ENCODE measurements at places on chromosomes 13 and 19. TPM values are rescaled to one million over a fixed set of nuclear protein-coding genes. Genes with fewer than 3 reads are reported as not detected.

SLC5A5 gene
- 0.23 TPM for total RNA-seq

DNA sequence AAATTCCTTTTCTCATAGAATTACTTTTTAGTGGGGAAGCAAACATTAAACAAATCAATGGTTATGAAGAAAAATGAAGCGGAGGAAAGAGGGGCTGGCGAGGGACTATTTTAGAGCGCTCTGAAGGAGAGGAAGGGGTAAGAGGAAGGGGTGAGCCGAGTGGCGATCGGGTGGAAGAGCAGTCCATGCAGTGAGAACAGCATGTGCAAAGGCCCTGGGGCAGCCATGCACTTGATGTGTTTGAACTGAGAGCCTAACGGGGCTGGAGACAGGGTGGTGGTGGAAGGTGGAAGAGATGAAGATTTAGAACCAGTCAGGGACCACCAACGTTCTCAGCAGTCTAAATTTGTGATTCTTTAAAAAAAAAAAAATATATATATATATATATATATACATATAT, 14.4 kb upstream of the NOP53 start:
- peaks cover 16% of the 10 kb centered on the region for H3K4me1 ChIP-seq
- no peaks in the 10 kb centered on the region for H3K36me3 ChIP-seq

ZIK1 gene
- 0.46 TPM for total RNA-seq

GRCh38 chr13:42401376-42401775, 129.4 kb downstream of the AKAP11 start:
- H3K27me3 ChIP-seq = no peaks in the 10 kb centered on the region
- no peak for DNase-seq
- H3K36me3 ChIP-seq = no peaks in the 10 kb centered on the region
- H3K4me3 ChIP-seq = no peak overlapping the region
- H3K4me1 ChIP-seq = peaks cover 10% of the 10 kb centered on the region

ACTMAP gene
- total RNA-seq = 0.86 TPM

VSTM2B gene
- total RNA-seq = not detected

- no peaks in the 10 kb centered on the region for H3K27me3 ChIP-seq
- H3K36me3 ChIP-seq = no peaks in the 10 kb centered on the region
- no peak overlapping the region for H3K27ac ChIP-seq
- no peak overlapping the region for H3K4me3 ChIP-seq
- no peaks in the 10 kb centered on the region for H3K4me1 ChIP-seq
These were observed 29.9 kb upstream of the F7 start for GRCh38 chr13:113075711-113076110.

DNA sequence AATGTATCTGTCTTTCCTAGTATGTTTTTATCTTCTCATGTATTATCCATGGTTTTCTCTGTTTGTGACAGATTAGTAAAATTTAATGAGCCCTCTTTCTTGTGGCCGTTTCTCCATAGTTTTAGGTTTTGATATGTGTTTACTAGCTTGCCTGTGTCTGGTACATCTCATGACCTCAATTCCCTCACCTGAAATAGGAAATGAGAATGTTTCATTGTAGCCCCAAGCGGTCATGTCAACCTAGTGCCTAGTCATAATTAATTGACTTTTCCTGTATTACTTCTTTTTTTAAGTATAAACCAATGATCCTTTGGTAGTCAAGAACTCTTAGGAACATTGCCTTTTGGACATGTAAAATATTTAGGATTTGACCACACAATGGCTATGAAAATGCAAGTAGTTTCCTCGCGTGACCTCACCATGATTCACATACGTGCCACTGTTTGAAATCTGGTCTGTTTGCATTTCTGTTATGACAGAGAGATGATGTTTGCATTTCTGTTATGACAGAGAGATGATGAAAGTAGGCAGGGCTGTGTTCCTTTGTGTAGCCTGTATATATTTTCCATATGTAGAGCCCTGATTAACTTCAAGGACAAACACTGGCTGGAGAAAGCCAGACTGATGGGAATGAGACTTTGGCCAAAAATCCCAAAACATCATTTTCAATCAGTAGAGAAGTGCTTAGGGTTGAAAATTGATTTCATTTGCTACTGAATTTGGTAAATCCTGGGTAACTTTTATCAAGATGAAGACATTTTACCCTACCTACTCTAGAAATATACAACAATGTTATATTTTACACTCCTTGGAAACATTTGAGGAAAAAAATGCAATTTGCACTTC, 104.8 kb downstream of the TNFRSF19 start:
- peak; percentile 95 for DNase-seq
- peaks cover 63% of the 10 kb centered on the region for H3K4me1 ChIP-seq
- no peaks in the 10 kb centered on the region for H3K27me3 ChIP-seq
- H3K36me3 ChIP-seq = no peaks in the 10 kb centered on the region
- peak overlapping the region; percentile 85 for H3K27ac ChIP-seq

- no peak overlapping the region for H3K27ac ChIP-seq
- H3K4me3 ChIP-seq = no peak overlapping the region
- H3K36me3 ChIP-seq = peaks cover 19% of the 10 kb centered on the region
- no peaks in the 10 kb centered on the region for H3K4me1 ChIP-seq
These were observed 8.6 kb upstream of the TYK2 start for GRCh38 chr19:10388957-10389356.

MCEMP1 gene
- not detected for total RNA-seq

DNA sequence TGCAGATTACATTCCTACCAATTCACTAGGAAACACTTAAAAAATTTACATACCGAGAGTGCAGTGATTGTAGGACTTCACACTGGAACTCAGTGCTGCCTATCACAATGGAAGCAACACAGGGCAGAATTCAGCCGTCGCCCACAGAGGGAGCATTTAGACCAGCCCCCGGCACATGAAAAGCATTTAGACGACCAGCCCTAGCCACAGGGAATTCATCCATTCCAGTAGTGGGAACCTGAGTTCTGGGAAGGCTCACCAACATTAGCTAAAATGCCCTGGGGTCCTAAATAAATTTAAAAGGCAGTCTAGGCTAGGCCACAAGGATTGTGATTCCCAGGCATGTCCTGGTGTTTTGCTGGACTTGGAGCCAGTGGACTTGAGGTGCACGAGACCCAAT, 155.2 kb downstream of the LIG4 start:
- no peak overlapping the region for H3K4me3 ChIP-seq
- H3K4me1 ChIP-seq = no peaks in the 10 kb centered on the region
- H3K36me3 ChIP-seq = no peaks in the 10 kb centered on the region
- DNase-seq = no peak

CAPN12 gene
- total RNA-seq = 5.5 TPM

DNA sequence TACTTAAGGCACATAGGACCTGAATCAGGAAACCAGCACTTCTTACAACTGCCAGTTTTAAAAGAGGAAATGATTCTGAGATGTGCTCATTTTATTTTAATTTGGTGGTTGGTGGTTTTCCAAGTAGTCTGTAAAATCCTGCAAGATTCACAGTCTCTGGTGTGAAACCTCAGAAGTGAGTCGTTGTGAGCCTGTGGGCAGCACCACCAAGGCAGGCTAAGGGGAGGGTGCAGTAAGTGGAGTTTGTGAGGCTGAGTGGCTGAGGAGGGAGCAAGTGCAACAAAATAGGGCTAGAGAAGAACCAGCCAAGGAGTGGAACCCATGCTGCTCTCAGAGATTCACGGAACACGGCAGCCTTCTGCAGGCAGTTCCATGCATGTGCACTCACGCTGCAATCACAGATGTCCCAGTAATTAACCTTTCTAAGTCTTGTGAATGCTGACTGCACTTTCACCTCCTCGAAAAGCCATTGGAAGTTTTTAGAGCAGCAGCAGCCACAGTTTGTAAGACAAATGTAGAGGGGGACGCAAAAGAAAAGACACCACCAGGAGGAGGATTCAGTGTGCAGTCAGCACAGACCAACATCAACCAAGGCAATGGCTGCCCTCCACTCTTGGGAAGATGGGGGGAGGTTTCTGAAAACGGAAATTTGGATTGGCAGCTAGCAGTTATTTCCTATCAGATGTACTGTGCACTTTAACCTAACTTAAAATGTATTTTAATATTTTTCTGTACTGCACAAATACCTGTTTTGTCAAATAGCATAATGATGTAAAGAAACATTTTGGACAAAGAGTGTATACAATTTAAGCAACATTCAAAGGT, 44.9 kb downstream of the ESD start:
- H3K4me3 ChIP-seq = no peak overlapping the region
- H3K4me1 ChIP-seq = peaks cover 4% of the 10 kb centered on the region
- no peaks in the 10 kb centered on the region for H3K36me3 ChIP-seq
- H3K27me3 ChIP-seq = no peaks in the 10 kb centered on the region
- no peak for DNase-seq

KLK8 gene
- total RNA-seq = not detected

- no peak overlapping the region for H3K27ac ChIP-seq
- H3K4me3 ChIP-seq = no peak overlapping the region
- no peaks in the 10 kb centered on the region for H3K4me1 ChIP-seq
- H3K27me3 ChIP-seq = no peaks in the 10 kb centered on the region
- DNase-seq = no peak
These were observed 30.9 kb downstream of the ALOX5AP start for GRCh38 chr13:30766231-30766630.

DNA sequence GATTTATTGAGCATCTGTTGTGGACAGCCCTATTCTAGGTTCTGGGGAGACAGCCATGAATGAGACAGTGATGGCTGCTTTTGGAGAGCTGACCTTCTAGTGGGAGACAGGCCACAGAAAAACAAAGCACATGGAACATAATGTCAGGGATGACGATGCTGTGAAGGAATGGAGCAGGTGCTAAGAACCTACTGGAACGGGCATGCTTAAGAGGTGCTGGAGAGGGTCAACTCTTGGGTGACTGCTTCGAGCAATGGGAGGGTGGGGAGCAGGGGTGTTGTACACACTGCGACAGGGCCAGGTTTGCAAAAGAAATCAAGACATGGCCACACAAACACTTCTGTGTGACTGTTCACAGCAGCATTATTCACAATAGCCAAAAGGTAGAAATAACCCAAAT, 12.1 kb upstream of the CEACAM16 start:
- no peak for DNase-seq
- no peak overlapping the region for H3K4me3 ChIP-seq
- peaks cover 25% of the 10 kb centered on the region for H3K4me1 ChIP-seq

DNA sequence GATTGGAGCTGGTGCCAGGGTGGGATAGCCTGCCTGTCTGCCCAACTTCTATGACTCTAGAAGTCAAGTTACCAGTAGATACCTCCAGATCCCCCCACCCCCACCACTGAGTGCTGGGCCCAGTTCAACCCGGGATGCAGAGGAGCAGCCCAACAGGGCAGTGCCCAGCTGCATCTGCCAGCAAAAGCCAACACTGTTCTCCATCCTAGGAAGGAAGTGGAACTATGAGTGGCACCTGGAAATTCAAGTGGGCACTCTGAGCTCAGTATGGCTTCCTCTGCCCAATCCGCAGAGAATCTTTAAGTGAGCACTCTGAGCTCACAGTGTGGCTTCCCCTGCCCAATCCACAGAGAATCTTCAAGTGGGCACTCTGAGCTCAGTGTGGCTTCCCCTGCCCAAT, 14.2 kb downstream of the TUBGCP3 start:
- H3K27me3 ChIP-seq = no peaks in the 10 kb centered on the region
- no peak overlapping the region for H3K27ac ChIP-seq
- DNase-seq = no peak
- no peaks in the 10 kb centered on the region for H3K4me1 ChIP-seq
- H3K36me3 ChIP-seq = peaks cover 4% of the 10 kb centered on the region
- H3K4me3 ChIP-seq = no peak overlapping the region

GADD45B gene
- 137 TPM for total RNA-seq

DNA sequence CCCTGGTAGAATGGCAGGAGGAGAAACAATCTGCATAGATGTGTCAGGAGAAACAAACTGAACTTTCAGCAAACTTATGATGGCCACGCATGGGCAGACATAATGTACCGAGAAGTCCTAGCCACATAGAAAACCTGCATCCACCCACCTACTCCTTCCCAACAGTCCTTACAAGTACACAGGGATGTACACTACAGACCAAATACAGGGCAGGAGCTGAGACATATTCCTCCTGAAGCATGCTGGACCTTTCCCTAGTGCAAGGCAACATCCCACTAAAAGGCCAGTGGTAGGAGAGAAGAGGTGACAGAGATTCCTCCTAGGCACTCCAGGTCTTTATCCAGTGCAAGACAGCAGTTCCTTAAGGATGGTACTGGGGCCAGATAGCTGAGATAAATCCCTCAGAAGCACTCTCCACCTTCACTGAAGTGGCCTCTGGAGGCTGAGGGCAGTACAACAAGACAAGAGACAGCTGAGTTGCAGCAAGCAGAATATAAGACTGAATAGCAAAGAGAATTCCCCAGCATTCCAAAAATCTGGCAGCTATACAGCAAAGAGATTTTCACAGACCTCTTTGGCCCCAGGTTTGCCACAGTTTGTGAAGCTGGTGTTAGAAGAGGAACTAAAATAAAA, 18.3 kb downstream of the VWA8 start:
- no peak overlapping the region for H3K27ac ChIP-seq
- DNase-seq = peak; percentile 34
- peaks cover 8% of the 10 kb centered on the region for H3K4me1 ChIP-seq
- no peaks in the 10 kb centered on the region for H3K27me3 ChIP-seq
- H3K4me3 ChIP-seq = no peak overlapping the region
- H3K36me3 ChIP-seq = peaks cover 18% of the 10 kb centered on the region

DNA sequence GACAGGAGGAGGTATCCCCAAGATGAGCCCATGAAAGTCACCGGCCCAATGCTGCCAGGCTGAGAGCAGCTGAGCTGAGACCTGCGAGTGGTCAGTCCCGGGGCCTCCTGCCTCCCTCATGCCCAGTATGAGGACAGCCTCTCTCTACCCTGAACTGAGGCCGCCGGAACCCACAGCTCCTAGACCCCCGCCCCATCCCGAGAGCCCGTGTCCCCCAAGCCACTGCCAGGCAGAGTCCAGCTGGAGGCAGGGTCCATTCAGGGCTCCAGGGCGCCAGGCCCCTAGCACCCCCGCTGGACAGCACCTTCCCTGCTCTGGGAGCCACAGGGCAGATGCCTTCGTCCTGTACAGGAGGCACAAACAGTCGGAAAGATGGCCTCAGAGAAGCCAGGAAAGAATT, 38.7 kb downstream of the MLLT1 start:
- no peaks in the 10 kb centered on the region for H3K27me3 ChIP-seq
- H3K4me3 ChIP-seq = no peak overlapping the region
- no peaks in the 10 kb centered on the region for H3K36me3 ChIP-seq
- no peak overlapping the region for H3K27ac ChIP-seq
- DNase-seq = no peak
- peaks cover 28% of the 10 kb centered on the region for H3K4me1 ChIP-seq

DNA sequence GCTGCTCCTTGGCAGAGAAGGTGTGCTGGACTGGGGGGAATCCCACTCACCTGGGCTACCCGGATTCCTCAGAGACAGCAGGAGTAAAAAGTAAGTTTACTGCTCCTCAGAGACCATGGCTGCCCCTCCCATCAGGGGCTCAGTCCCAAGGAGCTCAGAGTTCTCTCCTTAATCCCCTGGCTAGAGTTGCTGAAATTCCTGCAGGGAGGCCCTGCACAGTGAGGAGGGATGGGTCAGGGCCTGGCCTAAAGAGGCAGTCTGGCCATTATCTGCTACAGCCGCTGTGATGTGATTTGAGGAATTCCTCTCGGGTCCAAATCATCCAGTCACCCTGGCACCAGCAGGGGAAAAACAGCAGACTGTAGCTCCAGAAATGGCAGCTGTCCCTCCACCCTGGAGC, 502.5 kb downstream of the PCDH17 start:
- no peak overlapping the region for H3K27ac ChIP-seq
- DNase-seq = no peak
- H3K4me1 ChIP-seq = no peaks in the 10 kb centered on the region
- no peaks in the 10 kb centered on the region for H3K36me3 ChIP-seq

ARID3A gene
- total RNA-seq = 5.6 TPM

Measured in PC-3 (cell line).